Panc1 (cell line): ENCODE measurements at places on chromosomes 3 and 15. TPM values are rescaled to one million over a fixed set of nuclear protein-coding genes. Genes with fewer than 3 reads are reported as not detected.

GRCh38 chr3:94522488-94522887, 459.6 kb downstream of the NSUN3 start:
- no peak for DNase-seq

SLCO2A1 gene
- total RNA-seq: 0.62 TPM

RUVBL1 gene
- 122 TPM for total RNA-seq

GRCh38 chr3:171901615-171902312, 58.6 kb downstream of the TMEM212 start:
- no peak for DNase-seq

GRCh38 chr15:63708126-63708772, 111.1 kb downstream of the FBXL22 start:
- DNase-seq: no peak

- no peak for DNase-seq
These were observed 17.1 kb downstream of the SLC9A9 start for GRCh38 chr3:143831208-143831607.

DNA sequence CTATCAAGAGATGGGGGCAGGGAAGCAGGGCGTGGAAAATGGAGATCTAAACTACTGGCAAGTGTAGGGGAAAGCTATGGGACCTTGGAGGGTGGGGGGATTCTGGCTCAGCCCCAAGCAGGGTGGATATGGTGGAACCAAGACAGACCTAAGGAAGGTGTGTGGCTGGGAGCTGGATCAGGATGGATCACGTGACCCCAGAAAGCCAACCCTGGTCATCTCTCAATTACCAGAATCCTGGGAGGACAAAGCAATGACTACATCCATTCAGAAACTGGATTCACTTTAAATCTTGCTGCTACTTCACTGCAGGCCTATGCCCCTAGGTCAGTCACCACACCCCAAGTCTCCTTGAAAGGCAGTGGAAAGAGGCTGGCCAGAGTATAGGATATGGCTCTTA, 68.4 kb downstream of the WHAMM start:
- DNase-seq: no peak

GATA2 gene
- total RNA-seq: 74.6 TPM

DNA sequence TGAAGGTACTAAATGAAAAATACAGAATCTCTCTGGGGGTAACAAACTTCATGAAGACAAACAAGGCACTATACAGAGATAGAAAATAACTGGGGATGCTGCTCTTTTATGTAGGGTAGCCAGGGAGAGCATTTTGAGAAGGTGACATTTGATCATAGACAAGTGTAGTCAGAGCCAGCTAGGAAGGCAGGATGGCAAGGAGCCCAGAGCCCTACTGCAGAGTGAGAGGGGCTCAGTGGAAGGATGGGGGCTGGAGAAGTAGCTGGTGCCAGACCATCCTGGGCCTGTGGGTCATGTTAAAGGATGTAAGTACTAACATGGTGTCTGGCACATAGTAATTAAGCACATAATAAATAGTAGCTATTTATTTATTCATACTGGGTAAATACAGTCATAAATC, 133.6 kb downstream of the MEIS2 start:
- DNase-seq: no peak

- no peak for DNase-seq
These were observed 38.9 kb downstream of the CPNE4 start for GRCh38 chr3:131995891-131996290.

LMOD3 gene
- total RNA-seq: not detected

DNA sequence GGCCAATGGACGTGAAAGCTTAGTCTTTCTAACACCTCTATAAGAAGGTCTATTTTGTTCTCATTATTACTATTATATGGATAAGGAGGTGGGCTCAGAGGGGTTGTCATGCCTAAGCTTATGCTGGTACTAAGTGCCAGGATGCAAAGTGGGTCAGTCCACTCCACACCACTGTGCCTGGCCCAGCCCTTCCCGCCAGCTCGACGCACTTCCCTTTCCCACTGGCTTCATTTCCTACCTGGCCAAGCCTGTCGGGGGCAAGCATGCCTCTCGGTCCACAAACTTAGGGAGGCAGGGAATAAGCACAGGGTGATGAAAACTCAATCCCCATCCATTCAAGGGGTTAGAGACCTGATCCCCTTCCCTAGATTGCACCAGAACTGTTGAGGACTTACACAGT, 5.9 kb upstream of the SYNM start:
- DNase-seq: no peak

RASGRP1 gene
- 0.51 TPM for total RNA-seq

DNA sequence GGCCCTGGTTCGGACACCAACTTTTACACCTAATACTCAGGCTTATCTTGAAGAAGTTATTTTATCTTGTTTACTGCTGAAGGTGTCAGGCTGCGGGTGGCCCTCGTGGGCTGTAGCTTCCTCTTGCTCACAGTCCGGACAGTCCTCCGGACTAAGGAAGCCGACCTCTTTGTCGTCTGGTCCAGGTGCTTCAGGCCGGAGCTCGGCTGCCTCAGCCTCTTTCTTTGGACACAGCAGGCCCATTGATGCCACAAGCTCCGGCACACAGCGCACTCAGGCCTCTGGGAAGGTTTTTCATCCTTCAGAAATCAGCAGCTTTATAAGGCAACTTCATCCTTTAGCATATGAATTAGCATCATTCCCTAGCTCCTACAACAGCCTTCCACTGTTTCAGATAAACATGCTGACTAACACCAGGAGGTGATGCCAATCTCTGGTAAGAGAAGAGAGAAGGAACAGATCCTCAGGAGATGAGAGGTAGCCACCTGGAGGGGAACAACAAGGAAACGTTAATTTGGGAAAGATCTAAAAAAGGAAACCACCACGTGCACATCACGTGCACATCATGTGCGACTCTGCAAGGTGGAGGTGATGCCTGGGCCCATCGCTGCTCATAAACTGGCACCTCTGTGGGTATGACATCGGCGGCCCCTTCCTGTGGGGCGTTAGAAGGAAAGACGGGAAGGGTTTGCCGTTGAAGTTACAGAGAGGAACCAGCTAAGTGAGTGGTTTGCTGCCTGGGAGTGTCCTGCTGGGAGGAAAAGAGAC, 4.4 kb upstream of the CHAC1 start:
- DNase-seq: no peak

GRCh38 chr3:160941885-160942494, 163.2 kb downstream of the B3GALNT1 start:
- peak; percentile 78 for DNase-seq

GRCh38 chr3:42655331-42655888, 1.9 kb downstream of the ZBTB47 start:
- no peak for DNase-seq

GRCh38 chr3:46501702-46502101, 3.9 kb downstream of the RTP3 start:
- no peak for DNase-seq

GRCh38 chr3:13536432-13536831, 12.5 kb upstream of the FBLN2 start:
- no peak for DNase-seq

- DNase-seq: no peak
These were observed 26.9 kb downstream of the CHDH start for GRCh38 chr3:53819163-53819868.

ARHGAP31 gene
- 7.6 TPM for total RNA-seq

LTK gene
- total RNA-seq: not detected

ITIH1 gene
- total RNA-seq: 0.31 TPM

GRCh38 chr3:183122257-183122932, 23.1 kb upstream of the MCCC1 start:
- DNase-seq: peak; percentile 58

DNA sequence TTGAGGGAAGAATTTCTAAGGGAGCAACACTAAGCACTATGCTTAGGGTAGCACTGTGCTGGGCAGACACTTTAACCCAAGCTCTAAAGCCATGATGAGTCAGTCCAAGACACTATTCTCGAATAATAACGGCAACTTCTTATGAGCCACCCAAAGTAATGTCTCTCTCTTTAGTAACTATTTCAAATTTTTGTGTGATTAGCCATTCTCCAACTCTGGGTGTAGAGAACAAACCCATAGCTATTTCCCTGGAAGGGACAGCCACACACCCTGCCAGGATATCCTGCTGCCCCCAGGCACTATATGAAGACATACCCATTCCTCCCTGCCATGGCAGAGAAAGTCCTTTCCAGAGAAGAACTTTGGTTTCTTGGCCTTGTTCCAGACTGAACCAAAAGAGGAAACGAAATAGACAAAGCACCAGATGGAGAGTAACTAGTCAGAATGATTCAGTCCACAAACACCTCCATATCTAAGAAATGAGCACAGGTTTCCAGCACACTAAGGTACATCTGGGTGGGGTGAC, 384.9 kb upstream of the THBS1 start:
- no peak for DNase-seq

GOLGA6B gene
- total RNA-seq: not detected

DNA sequence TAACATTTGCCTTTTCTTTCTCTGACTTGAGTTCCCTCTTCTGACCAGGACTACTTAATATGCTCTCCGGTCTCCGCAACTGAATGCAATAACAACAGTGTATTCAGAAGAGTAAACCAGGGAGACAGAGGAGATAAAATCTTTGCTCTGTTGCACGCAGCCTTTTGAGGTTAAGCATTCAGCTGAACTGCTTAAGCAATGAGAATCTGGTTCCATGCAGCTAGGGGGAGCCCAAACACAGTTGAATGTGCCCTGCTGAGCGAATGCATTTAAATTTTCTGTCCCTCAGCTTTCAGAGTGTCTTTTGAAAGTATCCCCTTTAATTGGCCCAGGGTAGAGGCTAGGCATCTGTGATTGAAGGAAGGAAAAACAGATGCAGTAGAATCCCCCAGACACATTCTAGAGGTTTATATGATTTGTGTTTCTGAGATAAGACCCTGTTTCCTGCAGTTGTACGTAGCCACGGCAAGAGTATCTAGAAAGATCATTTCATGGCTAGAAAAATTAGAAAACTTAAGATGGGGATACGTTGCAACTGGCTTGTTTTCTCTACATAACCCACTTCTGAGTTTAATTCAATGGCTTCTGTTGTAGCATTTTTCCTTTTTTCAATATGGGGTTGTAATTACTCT, 309.6 kb downstream of the TUSC7 start:
- peak; percentile 51 for DNase-seq

GRCh38 chr3:99458013-99458412, 180.4 kb upstream of the COL8A1 start:
- no peak for DNase-seq

- no peak for DNase-seq
These were observed 611.7 kb downstream of the ZIC1 start for GRCh38 chr3:148020861-148021260.

DNA sequence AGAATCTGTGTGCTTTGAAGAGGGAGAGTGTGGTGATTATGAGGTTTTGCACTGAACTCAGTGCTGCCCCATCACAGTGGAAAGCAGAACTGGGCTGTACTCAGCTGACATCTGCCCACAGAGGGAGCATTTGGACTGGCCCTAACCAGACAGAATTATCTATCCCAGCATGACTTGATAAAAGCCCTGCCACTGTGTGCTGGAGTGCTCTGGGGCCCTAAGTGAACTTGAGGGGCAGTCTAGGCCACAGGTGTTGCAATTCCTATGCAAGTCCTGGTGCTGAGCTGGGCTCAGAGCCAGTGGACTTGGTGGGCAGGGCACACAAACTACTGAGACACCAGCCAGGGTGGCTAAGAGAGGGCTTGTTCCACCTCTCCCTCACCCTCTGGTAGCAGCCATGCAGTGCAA, 269.2 kb upstream of the CTNNB1 start:
- no peak for DNase-seq

DNA sequence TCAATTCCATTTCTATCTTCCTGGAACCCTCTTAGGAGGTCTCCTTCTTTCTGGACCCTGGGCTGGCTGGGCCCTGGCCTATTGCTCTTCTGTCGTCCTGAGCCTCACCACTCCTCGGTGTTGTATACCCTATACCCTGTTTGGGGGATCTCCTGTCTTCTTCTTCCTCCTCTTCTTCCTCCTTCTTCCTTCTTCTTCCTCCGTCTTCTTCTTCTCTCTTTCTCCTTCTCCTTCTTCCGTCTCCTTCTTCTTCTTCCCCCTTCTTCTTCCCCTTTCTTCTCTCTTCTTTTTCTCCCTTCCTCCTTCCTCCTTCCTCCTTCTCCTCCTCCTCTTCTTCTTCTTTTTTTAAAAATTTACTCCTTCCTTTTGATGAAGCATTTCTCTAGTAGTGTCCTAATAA, 30.4 kb upstream of the FXR1 start:
- DNase-seq: no peak

GRCh38 chr3:121696186-121696585, 35.5 kb upstream of the HCLS1 start:
- no peak for DNase-seq

KIF9 gene
- total RNA-seq: 8.9 TPM

DNA sequence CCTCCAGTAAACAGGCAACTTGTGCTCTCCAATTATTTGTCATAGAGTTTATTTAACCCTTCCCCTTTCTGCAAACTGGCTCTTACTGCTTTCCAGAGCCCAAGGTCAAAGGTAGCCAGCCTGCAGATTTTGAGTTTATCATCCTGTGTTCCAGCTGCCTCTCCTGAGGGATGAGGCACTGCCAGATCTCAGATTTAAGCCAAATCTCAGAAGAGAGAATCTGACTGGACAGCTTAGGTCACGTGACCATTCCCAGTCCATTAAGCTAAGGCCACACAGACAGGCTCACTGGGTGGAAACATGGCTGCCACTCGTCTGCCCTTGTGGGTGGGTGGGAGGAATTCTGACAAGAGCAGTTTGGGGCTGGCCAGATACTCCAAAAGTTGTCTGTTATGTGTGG, 8.6 kb upstream of the SIAH2 start:
- no peak for DNase-seq

SECISBP2L gene
- total RNA-seq: 40.5 TPM

DNA sequence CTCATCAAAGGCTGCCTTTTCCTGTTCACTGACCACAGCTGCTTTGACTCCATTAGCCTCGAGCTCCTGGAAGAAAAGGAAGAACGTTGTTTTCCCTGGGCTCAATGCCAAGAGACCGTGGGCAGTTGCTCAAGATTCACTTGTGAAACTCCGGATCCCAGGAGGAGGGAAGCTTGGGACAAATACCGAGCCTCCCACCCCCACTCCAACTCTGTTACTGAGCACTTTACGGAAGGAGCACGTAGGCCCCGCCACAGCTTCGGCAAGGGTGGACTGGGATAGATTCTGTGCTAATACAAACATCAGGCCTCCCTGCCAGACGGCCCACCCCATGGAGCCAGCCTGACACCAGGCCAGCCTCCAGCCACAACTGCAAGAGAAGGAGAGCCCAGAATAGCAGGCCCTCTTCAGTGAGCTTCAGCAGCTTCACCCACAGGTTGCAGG, 10.8 kb upstream of the FANCD2 start:
- DNase-seq: no peak

SERF2 gene
- total RNA-seq: 1,303 TPM

FSIP1 gene
- 1.4 TPM for total RNA-seq
